ENCODE measurements at places on chromosomes 11 and 22. TPM values are rescaled to one million over a fixed set of nuclear protein-coding genes. Genes with fewer than 3 reads are reported as not detected.
A peak's percentile ranks its signal among the peaks of the same experiment; 100 is the strongest.

- DNase-seq: no peak
Observed at GRCh38 chr22:25688627-25689026, 53.4 kb upstream of the MYO18B start.

DNA sequence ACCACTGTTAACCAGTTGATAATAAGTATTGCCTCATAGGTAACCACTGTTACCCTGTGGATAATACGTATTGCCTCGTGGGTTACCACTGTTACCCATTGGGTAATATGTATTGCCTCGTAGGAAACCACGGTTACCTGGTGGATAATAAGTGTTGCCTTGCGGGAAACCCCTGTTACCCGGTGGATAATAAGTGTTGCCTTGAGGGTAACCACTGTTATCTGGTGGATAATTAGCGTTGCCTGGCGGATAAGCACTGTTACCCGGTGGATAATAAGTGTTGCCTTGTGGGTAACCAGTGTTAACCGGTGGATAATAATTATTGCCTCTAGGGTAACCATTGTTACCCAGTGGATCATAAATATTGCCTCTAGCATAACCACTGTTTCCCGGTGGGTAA is 27.3 kb upstream of the NXPE4 start:
- DNase-seq: no peak

DNA sequence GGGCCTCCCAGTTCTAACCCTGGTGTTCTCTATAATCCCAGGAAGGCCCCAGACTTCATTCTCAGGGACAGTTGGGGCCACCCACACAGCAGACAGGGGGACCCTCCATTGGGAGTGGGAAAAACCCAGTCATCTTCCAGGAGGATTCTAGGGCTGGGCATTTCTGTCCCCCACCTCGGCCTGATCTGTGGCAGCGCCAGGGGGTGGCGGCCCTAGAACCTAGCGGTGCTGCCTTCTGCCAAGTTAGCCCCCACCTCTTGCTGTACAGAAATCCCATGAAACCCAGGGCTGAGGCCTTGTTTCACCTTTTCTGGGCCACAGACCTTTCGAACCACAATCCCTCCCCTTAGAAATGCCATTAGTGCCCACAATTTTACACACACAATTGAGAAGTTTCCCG is 9.6 kb downstream of the CHST1 start:
- no peak for DNase-seq

DNA sequence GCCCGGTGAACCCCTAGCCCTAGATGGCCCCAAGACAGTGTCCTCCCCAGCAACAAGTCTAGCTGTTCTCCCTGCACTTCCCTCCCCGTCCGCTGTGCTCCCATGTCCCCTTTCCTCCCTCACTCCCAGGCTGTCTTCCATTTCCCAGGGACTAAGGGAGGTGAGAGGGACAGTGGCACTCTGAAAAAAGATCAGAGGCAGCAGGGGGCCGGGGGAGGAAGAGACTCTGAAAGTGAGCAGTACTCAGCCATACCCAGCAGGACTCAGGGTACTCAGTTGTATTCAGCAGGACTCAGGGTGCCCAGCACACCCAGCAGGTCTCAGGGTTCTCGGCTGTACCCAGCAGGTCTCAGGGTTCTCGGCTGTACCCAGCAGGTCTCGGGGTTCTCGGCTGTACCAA is 48.4 kb upstream of the THY1 start:
- DNase-seq: no peak

DNA sequence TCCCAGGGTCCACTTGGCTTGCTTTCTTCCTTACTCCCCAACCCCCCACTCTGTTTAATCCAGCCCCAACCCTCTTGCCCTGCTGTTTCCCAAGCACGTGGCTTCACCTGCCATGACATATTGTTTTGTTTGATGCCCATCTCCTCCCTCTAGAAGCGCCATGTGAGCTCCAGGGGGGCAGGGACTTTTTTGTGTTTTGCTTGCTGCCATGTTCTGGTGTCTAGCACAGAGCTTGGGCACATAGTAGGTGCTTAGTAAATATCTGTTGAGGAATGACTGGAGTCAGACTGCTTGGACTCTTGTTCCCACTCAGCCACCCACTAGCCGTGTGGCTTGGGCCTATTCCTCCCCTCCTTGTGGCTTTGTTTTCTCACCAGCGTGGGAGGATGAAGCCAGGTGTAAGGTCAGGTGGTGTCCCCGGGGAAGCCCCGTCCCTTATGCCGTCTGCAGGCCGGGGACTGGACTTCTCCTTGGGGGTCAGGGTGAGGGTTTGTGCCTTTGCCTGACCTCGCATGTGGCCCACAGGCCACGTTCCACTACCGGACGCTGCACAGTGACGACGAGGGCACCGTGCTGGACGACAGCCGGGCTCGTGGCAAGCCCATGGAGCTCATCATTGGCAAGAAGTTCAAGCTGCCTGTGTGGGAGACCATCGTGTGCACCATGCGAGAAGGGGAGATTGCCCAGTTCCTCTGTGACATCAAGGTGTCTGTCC is 3.8 kb downstream of the AIP start:
- peak; percentile 32 for DNase-seq

Gene ZNF202
- polyA plus RNA-seq: 2.5 TPM

Gene MUC5AC
- not detected for polyA plus RNA-seq

Gene KCNA4
- polyA plus RNA-seq: 0.59 TPM

Measured in right cardiac atrium (tissue), 5 donors.